ENCODE measurements at places on chromosomes 7 and 10.

DNA sequence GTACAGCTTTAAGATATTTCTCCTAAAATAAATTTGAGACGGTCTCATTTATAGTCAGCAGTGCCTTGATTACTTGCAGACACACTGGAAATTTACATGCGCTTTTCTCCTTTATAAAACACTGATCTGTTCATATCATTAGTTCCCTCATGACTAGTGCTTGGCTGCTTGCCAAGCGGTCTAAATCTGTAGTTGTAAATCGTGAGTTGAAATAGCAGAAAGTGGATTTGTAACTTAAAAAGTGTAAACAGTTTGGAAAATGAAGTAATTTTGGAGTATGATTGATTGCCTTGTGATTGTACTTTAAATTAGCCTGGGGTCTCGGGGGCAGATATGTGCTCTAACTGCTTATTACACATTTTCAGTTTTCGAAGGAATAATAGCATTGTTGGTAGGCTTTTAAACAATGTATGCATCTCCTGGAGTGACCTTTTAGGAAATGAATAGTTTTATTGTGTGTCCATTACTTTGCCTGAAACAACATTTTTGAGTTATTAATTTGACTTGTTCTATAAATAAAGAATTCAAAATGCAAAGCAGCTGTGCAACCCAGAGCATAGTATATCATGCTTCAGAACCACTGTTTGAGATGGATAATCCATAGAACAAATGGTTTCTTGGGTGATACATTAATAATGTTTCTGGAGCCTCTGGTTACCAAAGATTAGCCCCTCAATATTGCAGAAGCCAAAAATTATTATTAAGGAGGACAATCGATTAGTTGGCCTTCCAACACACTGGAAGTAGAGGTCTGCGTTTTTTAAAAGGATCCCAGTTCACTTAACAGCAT, 73.3 kb downstream of the ARID5B start:
- DNase-seq: no peak

DNA sequence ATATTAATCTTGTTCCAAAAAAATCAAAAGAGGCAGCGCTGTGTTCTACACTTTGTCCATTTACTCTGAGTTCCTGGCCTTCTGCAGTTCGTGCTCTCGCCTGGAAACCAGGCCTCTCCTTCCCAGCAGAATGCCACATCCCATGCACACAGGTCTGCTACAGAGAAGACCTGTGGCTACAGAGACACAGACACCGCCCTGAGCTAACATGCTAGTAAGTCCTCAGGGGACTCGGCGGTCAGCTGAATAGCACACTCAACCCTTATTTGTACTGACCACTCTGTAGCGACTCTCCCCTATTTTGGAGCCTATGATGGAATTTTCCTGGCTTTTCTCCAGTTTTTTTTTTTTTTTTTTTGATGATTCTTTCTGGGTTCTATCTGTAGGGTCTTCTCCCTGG, 12.8 kb downstream of the CREB3L2 start:
- no peak for DNase-seq

GRCh38 chr7:25839084-25839769, 312.8 kb upstream of the NFE2L3 start:
- DNase-seq: no peak

DNA sequence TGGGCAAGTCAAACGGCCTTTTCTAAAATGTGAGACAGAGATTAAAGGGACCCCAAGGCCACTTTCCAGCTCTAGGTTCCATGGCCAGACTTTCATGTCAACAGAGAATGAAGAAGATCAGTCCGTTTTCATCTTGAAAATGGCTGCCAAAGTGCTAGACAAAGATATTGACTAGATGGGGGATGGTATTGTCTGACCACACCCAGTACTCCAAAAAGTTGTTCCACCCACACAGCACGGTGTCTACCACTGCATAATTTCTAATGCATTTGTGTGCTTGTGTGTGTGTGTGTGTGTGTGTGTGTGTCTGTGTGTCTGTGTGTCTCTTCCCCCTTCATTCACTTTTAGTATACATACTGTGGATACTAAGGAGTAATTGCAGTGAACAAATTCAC, 1.3 kb downstream of the COL1A2 start:
- no peak for DNase-seq

DNA sequence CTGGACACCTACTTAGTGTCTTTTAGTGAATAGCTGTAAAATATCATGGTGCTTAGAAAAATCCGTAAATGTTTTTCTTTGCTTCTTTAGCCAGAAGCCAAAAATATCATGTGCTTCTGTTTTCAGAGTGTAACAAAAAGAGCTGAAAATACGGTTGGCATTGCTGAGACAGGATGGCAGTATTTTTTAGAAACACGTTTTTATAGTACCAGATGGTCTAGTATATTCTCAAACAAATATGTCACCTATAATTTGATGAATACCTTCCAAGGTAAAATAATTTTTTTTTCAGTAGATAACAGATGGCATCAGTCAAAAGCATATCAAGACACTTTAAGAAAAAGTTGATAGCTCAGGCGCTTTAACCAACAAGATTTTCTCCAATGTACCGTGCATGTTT, 326.6 kb downstream of the PHF14 start:
- DNase-seq: no peak

- no peak for DNase-seq
Measured at GRCh38 chr7:102055181-102055976, 231.3 kb upstream of the SH2B2 start.

- no peak for DNase-seq
Measured at GRCh38 chr7:91347290-91347689, 83.1 kb downstream of the FZD1 start.

DNA sequence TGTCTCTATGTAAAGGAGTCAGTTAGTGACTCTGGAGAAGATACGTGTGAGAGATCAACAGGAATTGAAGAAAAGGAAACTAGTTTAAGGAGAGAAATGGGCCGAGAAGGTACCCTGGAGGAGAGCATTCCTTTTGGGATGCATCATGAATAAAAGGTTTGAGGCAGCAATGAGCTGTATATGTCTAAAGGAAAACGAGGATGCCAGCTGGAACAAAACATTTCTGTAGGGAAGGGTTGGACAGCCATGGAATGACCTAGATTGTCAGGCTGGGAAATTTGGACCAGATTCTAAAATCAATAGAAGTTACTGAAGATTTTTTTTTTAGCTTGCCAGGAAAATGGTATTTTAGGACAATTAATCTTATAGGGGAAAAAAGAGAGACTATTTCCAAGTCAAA, 17.2 kb upstream of the MPP7 start:
- no peak for DNase-seq

DNA sequence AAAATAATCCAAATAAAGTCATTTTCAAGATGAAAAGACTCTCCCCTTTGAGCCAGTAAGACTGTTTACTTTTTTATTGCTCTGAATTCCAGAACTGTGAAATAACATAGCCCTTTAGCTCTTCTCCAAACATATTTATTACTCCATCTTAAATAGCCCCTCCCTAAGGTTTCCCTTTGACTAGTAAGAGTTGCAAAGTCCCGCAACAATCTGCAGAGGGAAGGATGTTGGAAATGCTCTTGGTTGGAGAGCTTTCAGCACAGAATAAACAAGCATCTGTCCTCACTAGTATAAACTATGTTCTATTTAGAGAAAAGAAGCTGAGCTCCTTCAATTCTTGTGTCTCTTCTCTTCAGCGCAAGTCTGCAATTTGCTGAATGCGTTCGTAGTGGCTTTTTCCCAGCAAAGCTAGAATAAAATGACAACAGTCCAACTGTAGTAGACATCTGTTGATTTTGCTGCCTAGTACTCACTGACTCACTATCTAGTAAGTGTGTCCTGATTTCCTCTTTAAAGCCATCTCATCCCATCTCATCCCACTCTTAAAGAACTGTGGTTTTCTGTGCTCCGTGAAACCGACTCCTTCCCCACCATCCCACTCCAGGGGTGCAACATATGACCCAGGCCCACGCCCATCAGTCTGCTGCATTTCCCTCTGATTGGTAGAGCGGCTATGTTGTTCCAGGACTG, 104.0 kb downstream of the FAM107B start:
- no peak for DNase-seq

DNA sequence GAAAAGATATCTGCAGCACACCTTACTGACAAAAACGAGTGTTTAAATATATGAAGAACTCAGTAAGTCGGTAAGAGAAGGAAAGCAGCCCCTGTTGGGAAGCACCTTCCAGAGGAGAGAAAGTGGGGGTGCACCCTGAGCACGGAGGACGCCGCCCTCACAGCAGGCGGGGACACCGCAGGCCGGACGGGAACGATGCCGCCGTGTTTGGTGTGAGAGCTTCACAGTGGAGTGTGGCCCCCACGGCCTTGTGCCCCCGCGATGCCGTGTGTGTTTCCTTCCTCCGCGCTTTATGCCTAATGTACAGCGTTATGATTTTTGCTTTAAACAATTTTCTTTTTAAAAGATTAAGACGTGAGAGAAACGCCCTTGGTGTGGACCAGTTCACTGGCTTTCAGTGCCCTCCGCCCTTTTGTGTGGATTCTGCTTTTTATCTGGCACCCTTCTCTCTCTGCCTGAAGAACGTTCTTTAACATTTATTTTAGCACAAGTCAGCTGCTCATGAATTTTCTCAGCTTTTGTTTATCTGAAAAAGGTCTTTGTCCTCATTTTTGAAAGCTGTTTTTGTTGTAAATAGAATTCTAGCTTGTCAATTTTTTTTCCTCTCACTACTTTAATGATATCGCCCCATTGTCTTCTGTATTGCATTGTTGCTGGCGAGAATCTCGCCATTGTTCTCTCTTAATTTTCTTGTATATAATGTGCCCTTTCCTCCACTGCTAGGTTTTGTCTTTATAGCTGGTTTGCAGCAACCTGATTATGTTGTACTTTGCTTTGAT, 110.7 kb downstream of the INPP5A start:
- DNase-seq: no peak

GRCh38 chr10:29532256-29532878, 102.4 kb downstream of the SVIL start:
- DNase-seq: no peak

DNA sequence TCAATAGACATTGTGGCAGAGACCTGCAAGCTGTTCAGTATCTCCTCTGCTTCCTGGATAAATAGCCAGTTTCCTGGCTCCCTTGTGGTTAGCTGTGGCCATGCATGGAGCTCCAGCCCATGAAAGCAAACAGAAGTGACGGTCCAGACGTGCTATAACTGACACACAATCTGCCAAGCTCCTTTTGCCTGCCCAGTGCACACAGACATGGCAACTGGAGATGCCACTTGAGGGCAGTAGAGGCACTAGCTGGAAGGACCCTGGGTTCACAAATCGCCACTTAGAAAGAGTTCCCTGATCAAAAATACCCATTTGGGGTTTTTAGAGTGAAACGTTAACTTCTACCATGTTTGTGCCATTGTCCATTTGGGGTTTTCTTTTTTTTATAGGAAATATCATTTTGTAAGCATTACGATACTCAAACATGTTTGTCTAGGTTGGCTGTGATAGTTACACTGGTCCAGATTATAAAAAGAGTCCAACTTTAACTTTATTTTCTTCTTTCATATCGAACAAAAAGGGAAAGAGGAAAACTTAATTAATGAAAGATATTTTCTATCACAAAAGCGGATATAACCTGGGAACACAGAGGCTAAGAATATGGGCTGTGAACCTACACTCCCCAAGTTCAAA, 31.3 kb downstream of the KIN start:
- DNase-seq: peak; percentile 13

DNA sequence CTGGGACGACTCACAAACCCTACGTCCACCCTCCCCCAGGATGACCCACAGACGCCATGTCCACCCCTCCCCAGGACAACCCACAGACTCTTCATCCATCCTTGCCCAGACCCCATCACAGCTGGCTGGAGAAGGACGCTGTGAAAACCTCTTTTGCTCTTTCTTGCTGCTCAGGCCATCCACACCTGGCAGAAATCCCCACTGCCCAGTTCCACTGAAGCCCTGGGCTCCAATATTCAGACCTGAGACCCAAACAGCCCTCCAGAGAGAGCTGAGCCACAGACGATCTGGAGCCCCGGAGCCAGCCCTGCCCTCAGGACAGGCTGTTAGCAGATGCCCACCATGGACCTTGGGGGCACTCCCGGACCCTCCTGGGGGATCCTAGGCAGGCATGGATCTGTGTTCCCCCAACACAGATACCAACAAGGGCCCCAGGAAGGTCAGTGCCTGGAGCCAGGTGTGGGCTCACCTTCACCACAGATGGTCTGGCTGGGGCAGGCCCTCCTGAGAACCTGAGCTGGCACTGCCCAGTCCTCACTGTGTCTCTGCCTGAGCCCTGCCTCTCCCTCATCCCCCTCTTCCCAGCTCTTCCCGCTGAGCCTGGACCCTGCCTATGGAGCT, 226.2 kb downstream of the PTPRN2 start:
- DNase-seq: no peak

GRCh38 chr10:68333058-68333395, 299 bp upstream of the PBLD start:
- no peak for DNase-seq

DNA sequence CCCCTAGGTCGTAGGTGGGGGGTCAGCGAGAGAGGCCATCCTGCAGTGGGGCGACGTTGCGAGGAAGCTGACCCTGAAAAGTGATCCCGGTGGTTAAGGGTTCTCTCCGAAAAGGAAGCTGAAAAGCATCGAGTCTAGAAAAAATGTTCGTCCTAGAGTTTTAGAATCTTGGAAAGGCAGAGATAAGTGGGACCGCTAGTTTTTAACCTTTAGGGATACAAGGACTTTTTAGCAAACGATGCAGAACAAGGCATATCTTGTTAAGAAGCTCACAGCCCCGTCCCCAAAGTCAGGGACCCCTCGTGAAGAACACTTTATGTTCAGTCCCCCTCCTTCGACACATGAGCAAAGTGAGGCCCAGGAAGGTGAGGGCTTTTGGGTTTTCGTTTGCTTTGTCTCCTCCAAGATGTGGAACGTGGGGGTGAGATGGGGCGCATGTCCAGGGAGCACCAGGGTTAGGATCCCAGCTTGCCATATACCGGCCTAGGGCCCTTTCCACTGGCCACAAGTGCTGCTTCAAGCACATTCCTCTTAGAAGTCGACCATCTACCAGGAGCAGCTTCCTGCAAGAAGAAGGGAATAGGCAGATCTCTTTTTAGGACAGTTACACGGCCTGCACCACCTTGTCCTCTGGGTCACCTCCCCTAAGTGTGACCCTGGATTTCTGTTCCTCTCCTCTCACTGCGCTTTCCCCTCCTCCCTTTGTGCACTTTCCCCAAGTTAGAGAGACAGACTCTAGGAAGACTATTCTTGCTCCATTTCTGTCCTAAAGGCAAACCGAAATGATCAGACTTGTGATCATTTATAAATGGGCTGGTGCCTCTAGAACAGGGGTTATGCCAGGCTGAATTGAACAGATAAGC, 969 bp downstream of the SLC35G1 start:
- no peak for DNase-seq

DNA sequence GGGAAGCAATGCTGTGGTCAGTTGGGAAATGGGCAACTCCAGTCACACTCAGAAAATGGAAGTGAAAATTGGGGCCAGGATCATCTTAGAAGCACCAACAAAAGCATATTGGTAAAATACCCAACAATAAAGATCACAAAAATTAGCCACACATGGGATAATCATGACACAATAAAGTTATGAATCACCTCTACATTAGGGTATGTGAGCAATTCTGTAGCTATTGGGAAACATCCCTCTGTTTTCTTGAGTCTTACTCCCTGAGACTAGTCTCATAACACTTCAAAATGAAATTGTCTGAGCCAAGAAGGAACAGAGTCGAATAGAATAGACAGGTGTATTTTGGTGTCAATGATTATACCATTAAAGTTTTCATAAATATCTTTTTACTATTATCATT, 178.3 kb downstream of the DYNC1I1 start:
- no peak for DNase-seq

GRCh38 chr10:131725581-131726069, 175.2 kb upstream of the PPP2R2D start:
- DNase-seq: no peak

- no peak for DNase-seq
Measured at GRCh38 chr10:43808136-43808535, 159.5 kb upstream of the ZNF32 start.

All from CD4-positive, alpha-beta T cell treated with Interleukin-12 subunit alpha and Interleukin-12 subunit beta, for 1 hour (primary cell).